ENCODE measurements at places on chromosomes 5 and 9.
A peak's percentile ranks its signal among the peaks of the same experiment; 100 is the strongest.

DNA sequence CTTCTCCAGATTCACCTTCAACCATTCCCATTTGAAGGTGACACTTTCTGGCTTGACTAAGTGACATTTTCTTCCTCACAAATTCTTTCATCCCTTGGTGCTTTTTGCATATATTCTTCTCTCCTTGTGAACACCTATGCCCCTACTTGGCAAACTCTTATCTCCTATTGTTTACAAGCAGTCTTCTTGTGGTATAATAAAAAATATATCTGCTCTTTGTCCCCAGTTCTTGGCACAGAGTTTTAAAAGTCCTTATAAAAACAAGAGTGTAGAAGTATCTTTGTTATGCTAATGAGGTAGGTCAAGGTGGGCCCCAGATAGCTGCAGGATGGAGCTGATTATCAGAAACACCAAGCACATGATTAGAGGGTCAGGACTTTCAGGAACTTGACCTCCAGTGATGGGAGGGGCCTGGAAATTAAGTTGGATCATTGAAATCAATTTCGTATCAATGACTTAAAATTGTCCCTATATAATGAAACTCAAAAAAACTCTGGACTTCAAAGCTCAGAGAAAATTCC is 38.0 kb downstream of the TMEM161B start:
- DNase-seq = no peak

- no peak for DNase-seq
These were observed 1.7 kb upstream of the ACTL7A start for GRCh38 chr9:108860354-108860753.

- DNase-seq = no peak
These were observed 7.4 kb upstream of the SNCAIP start for GRCh38 chr5:122304471-122305215.

DNA sequence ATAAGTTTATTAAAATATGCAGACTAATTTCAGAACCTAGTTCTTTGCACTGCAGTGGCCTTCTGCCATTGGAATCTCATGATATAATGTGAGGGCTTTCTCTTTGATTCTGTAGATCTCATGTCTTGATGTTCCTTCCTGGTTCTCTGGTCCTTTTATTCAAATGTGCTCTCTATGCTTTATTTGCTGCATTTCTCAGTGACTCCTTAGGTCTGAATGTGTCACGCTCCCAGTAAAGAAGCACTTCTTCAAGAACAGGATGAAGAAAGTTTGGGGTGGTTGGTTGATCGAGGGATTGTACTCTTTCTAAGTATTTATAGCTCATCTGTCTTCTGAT is 122.6 kb downstream of the GDNF start:
- DNase-seq = no peak

- peak; percentile 61 for DNase-seq
These were observed 709 bp downstream of the WHRN start for GRCh38 chr9:114504341-114505186.

DNA sequence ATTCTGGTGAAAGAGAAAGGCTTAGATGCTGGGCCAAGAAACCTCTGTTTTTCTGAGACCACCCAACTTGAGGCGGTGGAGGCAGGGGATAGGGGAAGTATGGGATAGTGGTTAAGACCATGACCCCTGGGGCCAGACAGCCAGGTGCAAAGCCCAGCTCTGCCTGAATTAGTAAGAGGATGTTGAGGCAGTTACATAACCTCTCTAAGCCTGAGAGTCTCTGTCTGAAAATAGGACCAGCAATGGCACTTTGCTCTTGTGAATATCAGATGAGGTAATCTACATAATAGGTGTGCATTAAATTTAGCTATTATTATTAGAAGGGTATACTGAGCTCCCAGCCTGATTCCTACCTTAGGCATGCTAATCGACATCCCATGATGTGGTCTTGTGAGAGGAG is 68.2 kb downstream of the DOCK2 start:
- no peak for DNase-seq

- no peak for DNase-seq
These were observed 28.7 kb downstream of the ISL1 start for GRCh38 chr5:51411921-51412325.

- DNase-seq = no peak
These were observed 594 bp downstream of the ANKRD18A start for GRCh38 chr9:38619556-38620447.

GRCh38 chr9:74025402-74025925 is 471.7 kb upstream of the RORB start:
- peak; percentile 52 for DNase-seq

- DNase-seq = no peak
These were observed 76.1 kb downstream of the NSUN2 start for GRCh38 chr5:6556802-6557102.

DNA sequence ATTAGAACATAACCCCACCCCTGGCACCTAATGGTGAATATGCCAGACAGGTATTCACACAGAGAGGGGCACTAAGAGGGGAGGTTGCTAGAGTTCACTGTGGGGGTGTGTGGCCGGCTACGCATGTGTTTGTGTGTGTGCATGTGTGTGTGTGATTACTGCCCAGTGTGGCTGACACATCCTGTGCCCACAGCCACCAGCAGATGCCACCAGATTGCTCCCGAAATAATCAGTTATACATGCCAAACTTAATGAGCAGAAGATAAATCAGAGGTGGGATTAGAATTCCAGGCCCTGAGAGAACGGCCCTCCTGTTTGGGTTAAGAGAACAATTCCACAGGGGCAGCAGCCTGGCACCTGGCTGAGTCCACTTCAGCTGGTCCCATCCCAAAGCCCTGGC is 91.8 kb upstream of the TBCA start:
- peak; percentile 55 for DNase-seq

DNA sequence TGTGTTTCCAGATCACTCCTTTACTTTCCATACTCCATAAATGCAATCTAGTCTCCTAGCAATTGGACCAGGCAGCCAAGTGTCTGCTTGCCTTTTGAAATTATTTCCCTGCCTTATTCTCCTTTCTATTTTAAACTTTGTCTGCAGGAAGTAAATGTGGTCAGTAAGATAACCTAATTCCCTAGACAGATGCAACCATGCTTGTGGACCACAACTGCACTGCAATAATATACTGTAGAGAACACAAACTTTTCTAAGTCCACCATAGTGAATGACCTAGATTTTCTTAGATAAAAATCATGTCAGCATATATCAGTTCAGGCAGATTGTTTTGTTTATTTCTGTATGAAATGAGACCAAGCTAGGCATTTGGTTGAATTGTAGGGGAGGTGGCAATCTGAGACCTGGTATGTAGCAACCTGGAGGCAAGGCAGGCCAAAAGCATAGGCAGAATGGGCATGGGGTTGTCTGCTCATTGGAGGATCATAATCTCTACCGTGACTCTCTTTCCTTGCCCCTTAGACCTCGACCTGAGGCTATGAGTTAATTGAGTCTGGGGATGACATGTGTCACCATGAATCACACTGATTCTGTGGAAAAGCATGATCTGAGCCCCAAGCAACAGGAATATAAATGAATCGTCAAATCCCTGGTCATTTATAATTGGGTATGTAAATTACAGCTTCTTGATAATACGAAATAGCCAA is 20.7 kb downstream of the ACTL7B start:
- peak; percentile 10 for DNase-seq

DNA sequence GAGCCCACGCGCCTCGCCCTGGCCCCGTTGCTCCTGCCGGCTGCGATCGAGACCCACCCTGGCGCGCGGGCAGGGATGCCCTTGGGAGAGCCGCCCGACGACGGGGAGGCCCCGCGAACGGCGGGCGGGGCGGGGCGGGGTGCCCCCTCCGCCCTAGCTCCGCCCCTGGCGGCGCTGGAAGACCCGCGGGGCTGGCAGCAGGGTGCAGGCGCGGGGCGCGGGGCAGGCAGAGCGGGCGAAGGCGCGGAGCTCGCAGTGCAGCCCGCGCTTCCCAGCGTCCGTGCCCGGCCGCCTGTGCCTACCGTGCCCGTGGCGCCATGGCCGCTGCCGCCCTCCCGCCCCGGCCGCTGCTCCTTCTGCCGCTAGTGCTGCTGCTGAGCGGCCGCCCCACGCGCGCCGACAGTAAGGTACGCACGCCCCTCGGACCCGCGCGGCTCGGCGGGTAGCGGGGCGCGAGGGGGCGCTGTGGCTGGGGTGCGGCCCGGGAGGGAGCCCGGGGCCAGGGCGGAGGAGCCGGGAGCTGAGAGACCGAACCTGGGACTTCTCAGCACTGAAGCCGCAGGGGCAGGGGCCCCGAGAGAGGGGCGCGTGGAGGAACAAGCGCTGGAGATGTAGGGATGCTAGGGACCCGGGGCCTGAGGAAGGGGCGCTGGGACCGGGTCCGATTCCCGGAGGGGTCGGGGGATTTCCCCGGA is at the start of gene OLFML2A:
Gene OLFML2A, plus strand, starts transcription at position 180 of the 695 bp plus-strand sequence. Its CDS starts 138 bp downstream, at position 318.
- DNase-seq = no peak

- no peak for DNase-seq
These were observed 49.0 kb upstream of the FNIP1 start for GRCh38 chr5:131845828-131846227.

DNA sequence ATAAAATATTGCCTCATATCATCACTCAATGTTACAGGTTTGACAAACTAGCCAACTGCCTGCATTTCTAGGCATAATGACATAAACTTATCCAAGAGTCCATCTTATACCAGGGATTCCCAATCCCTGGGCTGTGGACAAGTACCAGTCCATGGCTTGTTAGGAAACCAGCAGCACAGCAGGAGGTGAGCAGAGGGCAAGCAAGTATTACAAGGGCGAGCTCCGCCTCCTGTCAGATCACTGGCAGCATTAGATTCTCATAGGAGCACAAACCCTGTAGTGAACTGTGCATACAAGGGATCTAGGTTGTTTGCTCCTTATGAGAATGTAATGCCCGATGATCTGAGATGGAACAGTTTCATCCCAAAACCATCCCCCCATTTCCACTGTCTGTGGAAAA is 144.9 kb downstream of the PRKACG start:
- DNase-seq = peak; percentile 34
